ENCODE measurements at places on chromosomes 5 and 9. TPM values are rescaled to one million over a fixed set of nuclear protein-coding genes. Genes with fewer than 3 reads are reported as not detected.

Gene ADCY2
- total RNA-seq: 3.8 TPM

Gene OTULINL
- total RNA-seq: 7.2 TPM

Gene NUTM2G
- not detected for total RNA-seq

Gene MTREX
- total RNA-seq: 98.8 TPM

Gene SIMC1
- total RNA-seq: 7.7 TPM

Gene LRRC19
- total RNA-seq: 0.66 TPM

Gene CFAP157
- total RNA-seq: not detected

Gene EMB
- total RNA-seq: 24.1 TPM

Gene SPEF2
- 11.5 TPM for total RNA-seq

Gene SLCO6A1
- total RNA-seq: not detected

Gene ROR2
- 2.1 TPM for total RNA-seq

Gene HSPB3
- total RNA-seq: not detected

Gene CCDC152
- total RNA-seq: 0.96 TPM

Gene KLHL9
- total RNA-seq: 18.4 TPM

- DNase-seq: no peak
These were observed 4.1 kb upstream of the RXRA start for GRCh38 chr9:134321946-134322741.

- DNase-seq: no peak
These were observed 56.0 kb downstream of the EXD3 start for GRCh38 chr9:137366891-137367381.

- no peak for DNase-seq
These were observed 33.6 kb upstream of the COL5A1 start for GRCh38 chr9:134607971-134608370.

GRCh38 chr9:95079461-95079860 lies 238.0 kb downstream of the FANCC start:
- DNase-seq: no peak

DNA sequence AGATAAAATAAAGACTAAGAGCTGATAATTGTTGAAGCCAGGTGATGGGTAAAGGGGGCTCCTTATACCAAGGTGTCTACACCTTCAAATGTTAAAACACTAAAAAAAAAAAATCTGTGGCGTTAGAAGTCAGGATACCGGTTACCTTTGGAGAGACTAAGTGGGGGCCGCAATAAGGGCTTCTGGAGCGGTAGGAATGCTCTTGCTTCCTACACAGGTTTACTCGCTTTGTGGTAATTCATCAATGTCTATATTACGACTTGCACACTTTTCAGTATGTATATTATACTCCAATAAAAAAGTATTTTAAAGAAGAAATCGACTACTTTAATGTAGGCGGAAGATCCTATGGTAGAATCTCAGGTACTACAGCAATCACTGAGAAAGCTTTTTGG lies 12.5 kb downstream of the MRPS27 start:
- no peak for DNase-seq

DNA sequence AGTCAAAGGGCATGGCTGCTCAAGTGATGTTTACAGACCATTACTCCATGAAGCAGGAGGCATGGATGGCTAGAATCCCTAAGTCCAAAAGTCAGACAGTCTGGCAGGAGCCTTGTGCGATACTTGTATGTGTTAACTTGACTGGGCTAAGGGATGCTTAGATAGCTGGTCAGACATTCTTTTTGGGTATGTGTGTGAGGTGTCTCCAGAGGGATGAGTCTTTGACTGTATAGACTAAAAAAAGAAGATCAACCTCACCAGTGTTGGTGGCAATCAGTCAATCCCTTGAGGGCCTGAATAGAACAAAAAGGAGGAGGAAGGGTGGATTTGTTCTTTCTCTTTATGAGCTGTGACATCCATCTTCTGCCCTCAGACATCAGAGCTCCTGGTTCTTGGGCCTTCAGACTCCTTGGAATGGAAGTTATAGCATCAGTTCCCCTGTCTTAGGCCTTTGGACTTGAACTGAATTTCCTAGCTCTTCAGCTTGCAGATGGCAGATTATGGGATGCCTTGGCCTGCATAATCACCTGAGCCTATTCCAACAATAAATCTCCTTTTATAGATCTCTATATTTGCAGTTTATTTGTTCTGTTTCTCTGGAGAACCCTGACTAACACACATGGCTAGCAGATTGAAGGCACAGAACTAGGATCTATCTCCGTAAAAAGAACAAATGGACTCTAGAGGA lies 9.7 kb upstream of the HSPB3 start:
- no peak for DNase-seq

DNA sequence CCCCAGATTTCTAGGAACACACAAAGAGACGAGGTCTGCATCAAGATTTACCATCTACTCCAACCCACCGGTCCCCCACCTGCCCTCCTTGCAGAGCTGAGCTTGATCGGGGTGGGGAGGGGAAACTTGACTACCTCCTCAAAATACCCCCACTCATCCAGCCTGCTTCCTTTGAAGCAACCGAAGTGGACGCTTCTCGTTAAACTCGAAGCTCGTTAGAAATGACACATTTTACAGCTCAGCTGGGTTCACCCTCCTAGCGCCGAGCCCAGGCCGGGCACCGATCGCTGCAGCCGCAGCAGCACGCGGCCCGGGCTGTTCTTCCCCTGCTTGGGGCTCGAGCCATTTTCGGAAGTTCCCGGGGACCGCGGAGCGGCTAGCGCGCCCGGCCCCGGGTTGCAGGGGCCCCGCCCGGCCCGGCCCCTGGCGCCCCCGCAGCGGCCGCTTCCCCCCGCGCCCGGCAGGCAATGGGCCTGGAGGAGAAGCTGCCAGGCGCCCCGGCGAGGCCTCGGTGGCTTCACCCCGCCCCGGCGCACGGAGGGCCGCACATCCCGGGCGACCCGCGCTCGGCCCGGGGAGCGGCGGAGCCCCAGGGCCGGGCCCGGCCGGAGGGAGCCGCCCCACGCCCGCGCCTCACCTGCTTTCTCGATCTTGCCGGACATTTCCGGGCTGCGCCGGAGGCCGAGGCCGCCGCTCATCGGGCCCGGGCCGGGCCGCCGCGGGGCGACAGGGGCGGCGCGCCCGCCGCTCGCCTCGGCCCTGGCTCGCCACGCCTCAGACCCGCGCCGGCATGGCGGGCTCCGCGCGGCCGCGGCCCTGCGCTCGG lies 530 bp downstream of the RAPGEF1 start:
- no peak for DNase-seq

GRCh38 chr5:133265720-133266526 lies 214.1 kb downstream of the HSPA4 start:
- no peak for DNase-seq

- no peak for DNase-seq
These were observed 29.5 kb upstream of the MYO10 start for GRCh38 chr5:16965581-16965980.

GRCh38 chr9:91214086-91214485 lies 147.6 kb downstream of the AUH start:
- no peak for DNase-seq

- no peak for DNase-seq
These were observed 31.8 kb downstream of the PTGES start for GRCh38 chr9:129720865-129721545.

- DNase-seq: no peak
These were observed 99.0 kb downstream of the MUSK start for GRCh38 chr9:110767559-110768063.

DNA sequence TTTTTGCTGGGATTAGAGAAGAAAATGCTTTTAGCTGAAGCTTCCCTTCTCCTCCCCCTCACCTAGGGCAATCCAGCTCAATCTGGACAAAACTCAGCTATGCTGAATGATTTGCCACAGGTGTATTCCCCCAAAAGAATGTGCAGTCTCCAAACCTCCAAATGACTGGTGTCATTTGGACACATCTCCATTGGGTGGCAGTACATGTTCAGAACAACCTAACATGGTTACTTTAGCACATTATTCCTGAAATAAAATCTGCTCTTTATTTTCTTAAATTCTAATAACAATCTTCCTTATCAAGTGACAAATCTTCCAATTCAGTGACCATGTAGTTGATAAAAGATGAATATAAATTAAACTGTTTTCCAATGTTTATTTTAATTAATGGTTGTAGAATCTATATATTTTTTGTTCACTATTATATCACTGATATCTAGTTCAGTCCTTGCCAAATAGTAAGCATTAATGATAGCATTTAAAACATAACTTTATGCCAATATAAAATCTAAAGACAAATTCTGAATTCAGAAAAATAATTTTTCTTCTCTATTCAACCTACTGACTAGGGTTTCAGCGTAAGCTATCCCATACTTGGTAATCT lies 61.3 kb upstream of the MOCS2 start:
- no peak for DNase-seq

DNA sequence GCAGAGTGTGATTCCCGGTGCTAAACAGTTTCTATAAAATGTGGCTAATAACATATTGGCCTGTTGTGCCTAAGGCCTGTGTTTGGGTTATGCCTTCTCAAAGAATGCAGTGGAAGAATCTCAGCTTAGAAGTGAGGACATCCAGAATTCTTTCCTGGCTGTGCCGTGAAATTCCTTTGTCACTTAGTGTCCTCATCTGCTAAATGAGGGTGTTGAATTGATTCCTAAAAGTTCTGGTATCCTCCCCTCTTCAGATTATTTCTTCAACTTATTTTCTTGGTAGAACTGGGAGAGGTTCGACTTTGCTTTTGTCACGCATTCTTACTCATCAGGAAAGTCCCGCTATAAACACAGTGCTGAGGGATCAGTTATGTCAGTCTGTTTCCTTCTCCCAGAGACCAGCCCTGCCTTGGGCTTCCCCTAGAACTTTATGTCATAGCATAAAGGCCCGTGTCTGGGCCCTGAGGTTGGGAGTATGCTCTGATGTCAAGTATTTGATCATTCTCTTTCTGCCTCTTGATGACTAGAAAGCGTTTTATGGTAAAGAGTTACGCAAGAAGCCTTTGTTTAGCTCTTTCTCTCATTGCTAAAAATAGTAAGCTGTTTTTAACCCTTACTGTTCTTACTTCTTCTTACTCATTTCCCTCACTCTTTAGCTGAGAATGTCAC lies 29.5 kb downstream of the MTAP start:
- DNase-seq: no peak

GRCh38 chr5:168317521-168318147 lies 26.2 kb downstream of the WWC1 start:
- no peak for DNase-seq

GRCh38 chr9:135134268-135135022 lies 47.0 kb downstream of the OLFM1 start:
- no peak for DNase-seq

GRCh38 chr5:73494721-73495120 lies 3.5 kb upstream of the BTF3 start:
- no peak for DNase-seq

DNA sequence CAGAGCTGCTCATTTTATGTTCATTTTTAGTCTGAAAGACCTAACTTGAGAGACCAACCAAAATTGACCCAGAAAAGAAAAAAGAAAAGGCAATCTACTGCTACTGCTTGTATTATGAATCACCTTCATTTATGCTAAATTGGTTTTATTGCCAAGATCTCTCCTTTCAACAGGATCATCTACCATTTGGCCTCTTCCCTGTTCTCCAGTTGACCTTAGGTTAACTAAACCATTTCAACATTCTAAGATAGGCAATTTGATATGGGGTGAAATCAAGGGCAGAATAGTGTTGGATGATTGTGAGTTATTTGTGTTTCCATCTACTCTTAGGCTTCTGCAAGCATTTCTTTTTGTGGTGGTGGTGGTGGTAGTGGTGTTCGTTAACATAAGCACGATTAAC lies 48.3 kb upstream of the POU4F3 start:
- DNase-seq: no peak

GRCh38 chr9:96859461-96860198 lies 5.3 kb upstream of the ZNF782 start:
- DNase-seq: no peak

DNA sequence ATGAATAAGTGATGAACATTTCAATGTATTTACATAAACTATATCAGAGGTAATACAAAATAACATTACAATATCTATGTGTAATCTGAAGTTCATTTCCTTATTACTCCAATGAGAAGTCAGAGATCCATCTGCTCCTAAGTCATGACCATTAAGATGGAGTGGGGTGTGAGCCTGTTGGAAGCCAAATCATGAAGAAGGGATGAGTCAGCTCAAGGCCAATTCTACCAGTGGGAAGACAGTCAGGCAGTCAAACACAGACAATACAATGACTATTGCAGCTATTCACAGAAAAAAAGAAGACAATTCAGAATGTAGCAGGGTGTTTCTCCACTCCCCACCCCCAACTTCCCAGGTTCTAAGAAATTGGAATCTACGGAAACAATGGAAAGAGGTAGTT lies 155.0 kb downstream of the NFIB start:
- no peak for DNase-seq

DNA sequence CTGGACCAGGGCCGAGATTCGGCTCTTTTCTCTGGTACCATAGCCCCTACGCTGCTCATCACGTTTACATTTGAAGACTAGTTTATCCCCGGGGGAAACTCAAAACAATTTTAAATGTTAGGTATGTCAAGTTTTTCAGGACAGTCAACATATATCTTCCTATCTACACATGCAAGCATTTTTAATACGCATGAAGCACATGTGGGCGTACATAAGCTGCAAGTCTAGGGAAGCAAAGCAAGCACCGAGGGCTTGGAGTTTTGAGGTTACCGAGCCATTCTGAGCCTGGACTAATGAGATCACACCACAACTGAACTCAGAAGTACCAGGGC lies 154.4 kb downstream of the AUH start:
- no peak for DNase-seq

DNA sequence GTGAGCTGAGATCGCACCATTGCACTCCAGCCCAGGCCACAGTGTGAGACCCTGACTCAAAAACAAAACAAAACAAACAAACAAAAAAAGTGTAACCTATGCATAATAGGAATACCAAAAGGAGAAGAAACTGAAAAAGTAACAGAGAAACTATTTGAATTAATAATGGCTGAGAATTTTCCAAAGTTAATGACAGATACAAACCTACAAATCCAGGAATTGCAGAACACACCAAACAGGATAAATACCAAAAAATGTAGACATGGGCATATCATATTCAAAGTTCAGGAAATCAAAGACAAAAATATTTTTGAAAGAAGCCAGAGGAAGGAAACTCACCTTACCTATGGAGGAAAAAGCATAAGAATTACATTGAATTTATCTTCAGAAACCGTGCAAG lies 383.7 kb upstream of the POU5F2 start:
- DNase-seq: no peak

GRCh38 chr5:179008667-179009066 lies 13.5 kb upstream of the GRM6 start:
- no peak for DNase-seq

GRCh38 chr5:3789519-3790193 lies 194.0 kb downstream of the IRX1 start:
- DNase-seq: no peak

- no peak for DNase-seq
These were observed 60.6 kb upstream of the SPINK5 start for GRCh38 chr5:148003226-148003625.

DNA sequence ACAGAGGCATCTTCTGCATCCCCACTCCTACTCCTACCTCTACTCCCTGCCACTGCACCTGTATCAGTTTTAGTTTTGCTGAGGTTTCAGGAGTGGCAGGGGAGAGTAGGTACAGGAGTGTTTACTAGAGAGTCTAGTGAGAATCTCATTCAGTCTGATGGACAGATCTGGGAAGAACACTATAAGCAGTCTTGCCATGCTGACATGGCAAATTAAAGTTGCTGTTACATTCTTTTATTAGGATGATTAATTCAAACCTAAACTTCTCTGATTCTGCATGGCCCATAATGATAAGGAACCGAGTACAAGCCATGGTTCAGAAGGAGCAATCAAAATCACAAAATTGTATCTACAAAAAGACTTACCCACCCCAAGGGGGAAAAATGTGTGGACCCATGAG lies 7.4 kb downstream of the ARSK start:
- DNase-seq: no peak
